ENCODE measurements at places on chromosomes 13 and 19.

GRCh38 chr13:100875392-100876043 lies 200.9 kb upstream of the TMTC4 start:
- DNase-seq = no peak

GRCh38 chr13:99434258-99434788 lies 66.9 kb upstream of the TM9SF2 start:
- no peak for DNase-seq

DNA sequence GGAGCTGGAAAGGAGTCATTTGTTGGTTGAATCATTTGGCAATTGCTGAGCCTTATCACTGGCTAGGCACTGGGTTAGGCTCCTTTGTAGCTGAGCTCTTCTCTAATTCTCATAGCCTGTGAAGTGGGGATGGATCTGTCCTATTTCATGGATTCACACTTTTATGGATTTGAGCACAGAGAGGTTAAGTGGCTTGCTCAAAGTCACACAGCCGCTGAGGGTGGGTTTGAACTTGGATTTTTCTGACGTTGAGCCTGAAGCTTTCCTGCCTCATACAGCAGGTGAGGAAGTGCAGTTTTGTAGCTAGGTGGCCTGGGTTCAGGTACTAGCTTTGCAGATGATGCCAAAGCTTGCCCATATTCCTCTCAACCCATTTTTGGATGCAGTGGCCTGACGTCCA lies 19.4 kb downstream of the CYP4F22 start:
- DNase-seq = no peak

DNA sequence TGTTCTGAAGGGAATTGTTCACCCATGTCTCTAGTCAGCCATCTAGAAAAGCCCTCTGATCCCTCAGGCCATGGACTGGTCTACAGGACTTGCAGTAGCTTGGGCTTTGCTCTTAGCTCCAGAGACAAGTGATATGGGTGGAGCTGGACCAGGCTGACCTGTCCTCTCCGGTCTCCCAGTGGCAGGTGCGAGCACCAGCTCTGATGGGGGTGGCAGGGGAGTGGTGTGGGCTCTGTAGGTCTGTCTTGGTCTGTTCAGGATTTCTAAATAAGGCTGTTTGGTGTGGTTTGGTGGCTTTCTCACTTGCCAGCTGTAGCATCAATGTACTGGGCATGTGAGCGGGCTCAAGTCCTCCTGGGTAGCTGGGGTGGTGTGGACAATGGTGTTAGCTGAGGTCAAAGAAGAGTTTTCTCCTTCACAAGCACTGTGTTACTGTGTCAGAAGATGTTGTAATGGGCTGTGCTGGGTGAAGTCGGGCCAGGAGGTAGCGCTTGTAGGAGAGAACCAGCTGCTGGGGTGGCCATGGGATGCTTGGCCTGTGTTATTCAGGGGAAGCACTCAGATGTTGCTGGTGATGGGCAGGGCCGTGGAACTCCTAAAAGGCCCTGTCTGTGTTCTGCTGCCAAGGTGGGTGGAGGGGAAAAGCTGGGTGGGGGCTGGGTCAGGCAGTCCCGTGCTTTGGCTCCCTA lies 16.9 kb downstream of the GPC6 start:
- DNase-seq = no peak

DNA sequence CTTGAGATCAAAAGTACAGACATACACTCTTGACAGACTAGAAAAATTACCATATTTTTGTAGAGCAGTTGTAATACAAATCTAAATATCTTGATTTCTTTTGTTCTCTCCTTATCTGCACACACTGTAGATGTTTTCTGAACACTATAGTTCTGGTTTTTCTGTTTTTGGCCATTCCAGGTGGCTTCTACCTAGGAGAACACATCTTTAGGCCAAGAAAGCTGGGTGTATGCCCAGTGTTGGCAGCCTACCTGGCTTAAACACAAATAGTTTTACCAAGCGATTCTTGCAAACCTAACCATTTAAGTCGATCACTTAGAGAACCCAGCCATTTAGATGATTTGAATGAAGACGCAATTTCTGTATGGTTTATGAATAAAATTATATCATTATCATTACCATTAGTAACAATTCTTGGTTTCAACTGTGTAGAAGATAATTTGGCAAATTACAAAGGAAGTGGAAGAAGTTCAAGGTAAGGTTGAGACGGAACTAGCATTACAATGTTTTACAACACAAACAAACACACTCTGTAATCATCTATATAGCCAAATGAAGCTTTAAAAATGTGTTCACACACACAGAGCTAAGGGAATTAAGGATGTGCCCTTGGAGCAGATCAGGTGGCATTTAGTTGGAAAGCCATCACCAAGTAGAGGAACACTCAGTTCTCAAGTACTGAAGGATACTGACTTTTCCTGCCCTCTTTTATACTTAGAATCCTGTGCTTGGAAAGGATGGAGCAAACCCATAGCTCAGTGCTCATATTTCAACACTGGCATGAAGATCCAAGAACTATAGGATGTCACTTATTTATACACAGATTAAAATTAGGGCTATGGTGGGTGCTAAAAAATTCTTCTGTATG lies 36.2 kb downstream of the ERCC5 start:
- DNase-seq = no peak

GRCh38 chr13:93625536-93625935 lies 398.9 kb downstream of the GPC6 start:
- DNase-seq = no peak

GRCh38 chr13:79389026-79389425 lies 17.0 kb downstream of the RBM26 start:
- no peak for DNase-seq

GRCh38 chr19:8361921-8362793 lies 1.8 kb upstream of the ANGPTL4 start:
- DNase-seq = peak; percentile 66

DNA sequence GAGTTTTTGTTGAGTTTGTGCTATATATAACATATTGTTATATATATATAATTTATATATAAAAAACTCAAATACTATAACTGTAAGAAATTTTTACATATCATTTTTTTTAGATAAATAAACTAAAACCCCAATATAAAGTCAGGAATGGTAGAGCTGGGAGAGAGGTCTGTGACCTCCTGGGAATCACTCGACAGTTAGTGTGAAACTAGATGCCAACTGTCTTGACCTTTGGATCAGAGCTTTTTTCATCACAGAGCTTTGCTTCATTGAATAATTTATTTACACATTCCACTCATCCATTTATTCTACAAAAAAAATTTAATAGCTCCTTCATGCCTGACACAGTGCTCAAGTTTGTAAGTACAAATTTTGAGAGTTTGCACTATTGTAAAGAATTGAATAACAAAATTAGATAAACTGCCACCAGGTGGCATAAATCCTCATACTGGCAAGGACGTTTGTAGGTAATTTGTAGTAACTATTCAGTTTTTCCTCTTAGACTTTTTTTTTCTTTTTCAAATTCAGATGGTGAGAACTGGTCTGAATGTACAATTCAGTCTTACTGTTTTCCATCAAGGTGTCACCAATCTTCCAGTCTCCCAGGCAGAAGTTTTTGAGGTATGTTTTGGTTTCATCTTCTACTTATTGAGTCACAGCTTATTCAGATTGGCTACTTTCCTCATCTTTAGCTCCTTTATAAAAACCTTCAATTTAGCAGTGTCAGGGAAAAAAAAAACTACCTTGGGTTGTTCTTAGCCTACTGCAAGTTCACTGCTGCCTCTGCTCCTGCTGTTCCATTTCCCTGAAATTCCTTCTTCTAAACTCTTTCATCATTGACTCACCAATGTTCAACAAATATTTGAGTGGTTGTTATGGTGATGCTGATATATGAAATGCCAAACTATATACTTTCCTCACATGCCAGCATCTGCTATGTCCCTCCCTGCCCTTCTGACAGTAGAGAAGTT lies 28.7 kb downstream of the LACC1 start:
- DNase-seq = no peak

GRCh38 chr13:80679423-80679822 lies 338.5 kb upstream of the SPRY2 start:
- no peak for DNase-seq

DNA sequence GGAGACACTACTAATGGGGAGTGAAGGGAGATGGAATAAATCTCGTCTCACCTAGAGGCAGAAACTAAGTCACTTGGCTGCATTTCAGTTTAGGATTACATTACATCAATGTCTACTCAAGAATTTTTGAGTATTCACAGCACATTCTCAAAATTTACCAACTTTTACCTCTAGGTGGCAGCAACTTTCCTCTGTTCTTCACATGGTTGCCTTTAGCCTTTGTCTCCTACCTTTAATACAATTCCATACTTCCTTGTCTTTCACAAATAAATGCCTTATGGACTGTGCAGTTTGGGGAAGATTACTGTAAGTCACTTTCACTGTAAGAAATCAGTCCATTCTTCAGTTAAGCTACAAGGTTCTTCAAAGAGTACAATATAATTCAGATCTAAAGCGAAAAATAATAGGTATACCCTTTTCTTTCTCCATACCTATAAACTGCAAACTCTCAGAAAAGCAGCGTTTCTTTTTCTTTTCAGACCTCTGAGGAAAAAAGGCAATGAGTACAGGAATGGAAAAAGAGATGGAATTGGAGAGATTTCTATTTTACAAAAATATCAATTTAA lies 379.4 kb downstream of the KLF12 start:
- DNase-seq = peak; percentile 6

DNA sequence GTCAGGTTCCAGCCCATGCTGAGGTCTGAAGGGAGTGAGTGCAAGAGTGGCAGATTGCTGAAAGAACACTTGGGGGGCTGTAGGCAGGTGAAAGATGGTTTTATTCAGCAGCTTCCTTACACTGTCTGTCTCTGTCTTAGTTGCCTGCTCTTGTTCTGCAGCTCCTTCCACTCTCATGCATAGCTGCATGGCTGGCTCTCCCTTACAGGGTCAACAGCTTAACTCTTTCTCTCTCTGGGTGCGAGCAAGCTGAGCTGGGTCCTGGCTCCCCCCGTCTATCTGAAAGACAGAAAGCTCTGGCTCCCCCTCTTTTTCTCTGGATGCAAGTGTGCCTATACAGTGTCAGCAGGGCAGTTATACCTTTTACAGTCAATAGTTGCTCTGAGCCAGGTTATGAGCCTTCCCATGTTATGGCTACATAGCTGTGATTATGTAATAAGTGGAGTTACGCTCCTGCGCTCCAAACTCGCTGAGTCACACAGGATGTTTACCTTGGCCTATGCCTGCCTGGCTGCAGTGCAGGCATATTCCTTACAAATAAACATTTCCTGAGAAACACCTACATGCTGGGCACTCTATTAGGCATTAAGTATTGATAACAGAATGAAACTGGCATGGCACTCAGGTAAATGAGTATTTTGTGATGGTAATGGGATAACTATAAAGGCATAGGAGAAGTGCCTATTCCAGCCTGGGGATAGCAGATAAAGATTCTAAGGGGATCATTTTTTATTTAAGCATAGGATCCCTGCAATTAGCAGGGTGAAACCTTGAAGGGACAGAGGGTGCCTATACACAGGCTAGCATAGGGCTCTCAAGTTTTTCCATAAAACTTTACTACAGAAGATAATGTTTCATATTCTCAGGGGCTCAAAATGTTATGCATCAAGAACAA lies 826.9 kb upstream of the PCDH9 start:
- DNase-seq = no peak

DNA sequence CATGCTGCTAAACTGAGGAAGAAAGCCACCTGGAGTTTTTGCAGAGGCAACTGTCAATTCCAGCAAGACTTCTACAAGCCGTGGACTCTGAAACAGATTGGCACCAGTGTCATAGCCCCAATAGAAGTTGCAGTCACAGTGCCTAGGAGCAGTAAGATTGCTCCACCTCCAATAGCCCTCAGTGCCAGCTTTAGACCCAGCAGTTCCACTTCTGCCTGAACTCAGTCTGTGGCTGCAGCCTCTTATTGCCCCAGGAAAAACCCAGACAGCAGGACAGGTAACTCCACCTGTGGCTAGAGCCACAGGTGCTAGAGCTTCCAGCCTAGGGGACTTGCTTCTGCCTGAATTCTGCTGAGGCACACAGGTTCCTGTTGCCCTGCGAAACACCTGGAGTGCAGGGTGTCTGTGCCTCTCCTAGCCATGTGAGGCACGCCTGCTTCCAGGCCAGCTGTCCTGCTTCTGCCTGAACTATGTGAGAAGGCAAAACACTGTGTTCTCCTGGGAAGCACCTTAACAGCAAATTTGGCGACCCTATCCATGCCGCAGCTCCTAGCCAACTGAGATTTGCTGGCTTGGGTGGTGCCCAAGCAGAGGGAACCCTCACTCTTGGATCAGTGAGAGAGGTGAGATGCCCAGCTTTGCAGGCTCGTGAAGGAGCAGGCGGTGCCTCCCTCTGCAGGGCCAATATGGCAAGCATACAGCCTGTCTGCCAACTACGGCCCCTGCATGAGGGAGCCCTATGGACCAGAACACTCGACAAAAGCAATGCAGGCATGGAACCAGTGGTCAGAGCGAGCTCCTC lies 607.6 kb downstream of the PCDH17 start:
- DNase-seq = no peak

DNA sequence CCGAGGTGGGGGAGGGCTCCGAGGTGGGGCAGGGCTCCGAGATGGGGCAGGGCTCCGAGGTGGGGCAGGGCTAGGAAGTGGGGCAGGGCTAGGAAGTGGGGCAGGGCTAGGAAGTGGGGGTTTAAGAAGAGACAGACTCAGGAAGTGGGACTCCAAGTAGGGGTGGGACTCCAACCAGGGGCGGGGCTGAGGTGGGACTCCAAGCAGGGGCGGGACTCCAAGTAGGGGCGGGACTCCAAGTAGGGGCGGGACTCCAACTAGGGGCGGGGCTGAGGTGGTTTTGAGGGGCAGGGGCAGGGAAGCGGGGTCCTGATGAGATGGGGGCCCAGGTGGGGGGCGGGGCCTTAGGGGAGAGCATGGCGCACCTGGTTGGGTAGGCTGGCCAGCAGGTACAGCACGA lies 13.6 kb downstream of the CFD start:
- DNase-seq = no peak

GRCh38 chr19:54461210-54461609 lies 2.4 kb downstream of the LENG9 start:
- DNase-seq = no peak

- no peak for DNase-seq
These were observed 11.0 kb downstream of the TSHZ3 start for GRCh38 chr19:31338069-31338776.

DNA sequence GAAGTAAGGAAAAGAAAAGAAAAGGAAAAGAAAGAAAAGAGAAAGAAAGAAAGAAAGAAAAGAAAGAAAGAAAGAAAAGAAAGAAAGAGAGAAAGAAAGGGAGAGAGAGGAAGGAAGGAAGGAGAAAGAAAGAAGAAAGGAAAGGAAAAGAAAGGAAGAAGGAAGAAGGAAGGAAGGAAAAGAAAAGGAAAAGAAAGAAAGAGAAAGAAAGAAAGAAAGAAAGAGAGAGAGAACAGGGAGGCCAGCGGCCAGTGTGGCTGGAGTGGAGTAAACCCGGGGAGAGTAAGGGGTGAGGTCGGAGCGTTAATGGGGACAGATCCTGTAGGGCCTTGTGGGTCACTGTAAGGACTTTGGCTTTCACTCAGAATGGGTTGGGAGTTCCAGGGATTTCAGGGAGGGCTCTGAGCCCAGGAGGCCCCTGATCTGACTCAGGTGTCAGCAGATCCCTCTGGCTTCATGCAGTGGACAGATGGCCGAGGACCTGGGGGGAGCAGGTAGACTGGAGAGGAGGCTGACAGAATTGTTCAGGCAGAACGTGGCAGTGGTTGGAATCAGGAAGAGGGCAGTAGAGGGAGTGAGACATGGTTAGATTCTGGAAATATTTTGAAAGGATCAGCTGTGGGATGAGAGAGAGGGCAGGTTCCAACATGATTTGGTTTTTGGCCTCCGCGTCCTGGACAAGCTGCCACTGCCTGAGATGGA lies 19.8 kb upstream of the FXYD3 start:
- no peak for DNase-seq

Data from HuH-7.5 (cell line).